ENCODE measurements at places on chromosomes 5 and 9. TPM values are rescaled to one million over a fixed set of nuclear protein-coding genes. Genes with fewer than 3 reads are reported as not detected.
A peak's percentile ranks its signal among the peaks of the same experiment; 100 is the strongest.

DNA sequence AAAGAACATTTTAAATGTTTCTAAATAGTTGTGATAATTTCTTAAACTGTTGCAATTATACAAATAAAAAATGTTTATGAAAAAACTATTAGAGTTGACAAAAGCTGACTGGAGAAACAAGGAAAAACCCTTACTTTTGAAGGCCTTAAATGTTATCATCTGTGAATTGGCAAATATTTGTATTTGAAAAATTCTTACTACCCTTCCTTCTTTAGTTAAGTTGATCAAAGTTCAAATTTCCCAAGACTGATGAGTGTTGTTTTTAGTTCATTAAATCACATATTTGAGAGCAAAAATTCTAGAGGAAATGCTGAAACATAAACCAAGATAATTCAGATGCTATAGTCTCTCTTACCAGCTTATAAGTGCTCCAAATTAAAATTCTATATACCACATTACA is 2.6 kb upstream of the SLC35D2 start:
- H3K4me3 ChIP-seq, result no peak overlapping the region
- peaks cover 7% of the 10 kb centered on the region for H3K36me3 ChIP-seq
- no peak overlapping the region for H3K27ac ChIP-seq
- DNase-seq, result no peak
- H3K4me1 ChIP-seq, result peaks cover 29% of the 10 kb centered on the region
- H3K27me3 ChIP-seq, result no peaks in the 10 kb centered on the region

Gene GRIA1
- 48.8 TPM for total RNA-seq

- H3K36me3 ChIP-seq, result no peaks in the 10 kb centered on the region
- no peak overlapping the region for H3K4me3 ChIP-seq
- H3K27me3 ChIP-seq, result no peaks in the 10 kb centered on the region
- H3K4me1 ChIP-seq, result peaks cover 4% of the 10 kb centered on the region
- no peak for DNase-seq
- H3K27ac ChIP-seq, result no peak overlapping the region
Measured at GRCh38 chr5:74188351-74189105, 452.0 kb downstream of the ENC1 start.

Gene COL23A1
- total RNA-seq, result not detected

DNA sequence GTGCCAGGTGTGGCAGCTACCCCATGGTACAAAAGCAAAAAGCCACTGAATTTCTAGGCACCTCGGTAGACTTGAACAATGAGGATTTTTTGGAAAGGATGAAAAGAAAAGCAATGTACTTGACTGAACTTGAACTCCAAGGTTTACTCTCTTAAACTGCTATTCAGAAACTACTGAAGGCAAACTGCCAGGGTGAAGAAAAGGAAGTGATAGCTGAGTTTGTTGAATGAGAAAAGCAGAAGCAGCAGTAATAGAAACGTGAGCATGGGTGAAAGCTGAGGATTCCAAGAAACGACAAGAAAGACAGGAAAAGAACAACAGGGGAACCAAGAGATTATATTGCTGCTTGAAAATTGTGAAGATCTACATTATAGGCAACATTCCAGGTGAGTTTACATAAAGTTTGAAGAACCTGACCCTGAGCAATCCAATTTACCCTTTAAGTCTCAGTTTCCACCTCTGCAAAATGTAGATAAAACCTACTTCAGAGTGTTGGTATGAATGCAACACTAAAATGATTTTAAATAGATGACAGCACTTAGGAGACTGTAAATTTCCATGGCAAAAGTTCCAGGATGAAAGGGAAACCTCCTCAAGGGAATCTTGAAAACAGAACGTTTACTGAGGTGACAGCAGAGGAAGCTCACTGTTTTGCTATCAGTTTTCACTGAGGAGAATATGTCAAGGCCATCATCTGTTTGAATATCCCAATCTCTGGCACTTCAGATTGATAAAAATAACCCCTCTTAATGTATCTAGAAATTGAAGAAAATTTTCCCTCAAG is 245.8 kb downstream of the SPATA31D1 start:
- H3K4me1 ChIP-seq, result no peaks in the 10 kb centered on the region
- DNase-seq, result no peak
- peaks cover 3% of the 10 kb centered on the region for H3K36me3 ChIP-seq
- no peaks in the 10 kb centered on the region for H3K27me3 ChIP-seq

Gene ADRA1B
- total RNA-seq, result 4.0 TPM

- DNase-seq, result no peak
- peak overlapping the region; percentile 34 for H3K27ac ChIP-seq
- H3K27me3 ChIP-seq, result no peaks in the 10 kb centered on the region
Measured at GRCh38 chr9:98226516-98226915, 28.9 kb downstream of the TBC1D2 start.

DNA sequence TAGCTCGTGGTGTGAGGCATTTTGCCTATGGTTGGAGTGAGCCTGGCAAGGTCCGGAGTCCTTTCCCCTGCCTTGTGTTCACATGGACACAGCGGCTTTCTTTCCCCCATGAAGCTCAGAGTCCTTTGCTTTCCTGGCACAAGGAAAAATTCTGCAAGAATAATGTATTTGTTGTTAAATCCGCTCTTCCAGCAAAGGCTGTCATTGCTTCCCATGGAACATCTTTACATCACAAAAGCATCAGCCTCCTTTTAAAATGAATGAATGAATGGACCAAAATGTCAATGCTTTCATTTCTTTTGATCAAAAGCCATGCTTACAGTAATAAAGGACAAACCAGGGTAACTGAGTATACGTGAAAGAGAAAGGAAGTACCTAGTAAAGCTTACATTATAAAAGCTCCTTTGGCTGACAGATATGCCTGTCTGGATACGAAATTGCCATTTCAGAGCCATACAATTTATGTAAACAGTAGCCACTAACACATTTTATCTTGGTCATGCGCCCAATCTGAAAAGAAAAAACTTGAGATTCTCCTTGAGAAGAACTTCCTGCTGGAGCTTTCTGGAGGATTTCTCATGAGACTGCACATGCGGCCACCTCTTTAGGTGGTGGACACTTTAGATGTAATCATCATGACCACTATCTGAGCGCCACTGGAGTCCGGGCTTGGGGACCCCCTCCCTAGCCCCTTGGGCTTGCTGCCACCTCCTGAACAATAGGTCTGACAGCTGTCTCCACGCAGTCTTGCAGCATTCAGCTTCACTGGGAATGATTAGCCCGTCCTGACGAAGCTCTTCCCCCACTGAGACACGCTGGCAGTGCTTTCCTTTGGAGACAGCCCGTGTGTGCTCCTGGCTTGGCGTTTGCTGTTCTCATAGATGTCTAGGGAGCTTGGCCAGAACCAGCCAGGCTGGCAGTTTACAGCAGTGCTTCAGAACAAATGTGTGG is 355.9 kb downstream of the ADAMTS6 start:
- H3K4me1 ChIP-seq, result peaks cover 19% of the 10 kb centered on the region
- H3K27ac ChIP-seq, result no peak overlapping the region
- no peak overlapping the region for H3K4me3 ChIP-seq
- H3K27me3 ChIP-seq, result no peaks in the 10 kb centered on the region

Gene ADCY2
- not detected for total RNA-seq

DNA sequence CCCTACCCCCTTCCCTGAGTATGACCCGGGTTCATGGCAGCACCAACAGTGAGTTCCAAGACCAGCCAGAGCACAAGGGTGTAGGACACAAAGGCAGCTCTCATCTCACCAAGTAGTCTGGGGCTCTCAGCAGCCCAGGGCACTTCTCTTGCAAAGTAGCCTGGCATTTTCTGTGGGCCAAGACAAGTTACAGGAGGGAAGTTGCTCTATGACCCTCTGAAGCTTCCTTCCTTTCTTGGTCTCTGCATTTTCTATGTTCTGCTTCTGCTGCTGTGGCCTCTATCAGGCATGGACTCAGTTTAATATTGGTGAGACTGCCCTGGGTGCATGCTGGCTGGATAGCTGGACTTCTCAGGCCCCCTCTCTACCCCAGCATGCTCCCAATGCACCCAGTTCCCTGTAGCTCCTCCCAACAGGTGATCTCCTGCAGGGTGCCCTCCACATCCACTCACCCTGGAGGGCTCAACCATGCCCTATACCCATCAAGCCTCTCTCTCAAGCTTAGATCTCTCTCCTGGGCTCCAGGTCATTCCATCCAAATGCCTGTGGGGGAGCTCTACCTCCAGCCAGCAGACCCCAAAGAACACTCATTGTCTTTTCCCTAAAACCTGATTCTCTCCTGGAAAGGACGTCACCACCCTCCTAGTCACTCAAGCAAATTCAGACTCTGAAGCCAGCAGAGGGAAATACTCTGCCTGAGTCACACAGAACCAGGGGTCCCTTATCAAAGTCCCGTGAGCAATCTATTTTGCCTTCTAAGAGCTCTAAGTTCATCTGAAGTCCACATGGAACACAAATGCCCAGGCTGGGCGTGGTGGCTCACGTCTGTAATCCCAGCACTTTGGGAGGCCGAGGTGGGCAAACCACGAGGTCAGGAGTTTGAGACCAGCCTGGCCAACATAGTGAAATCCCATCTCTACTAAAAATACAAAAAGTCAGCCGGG is 13.8 kb downstream of the TBC1D2 start:
- H3K4me3 ChIP-seq, result no peak overlapping the region
- no peak for DNase-seq
- no peak overlapping the region for H3K27ac ChIP-seq
- H3K36me3 ChIP-seq, result peaks cover 14% of the 10 kb centered on the region
- no peaks in the 10 kb centered on the region for H3K27me3 ChIP-seq

- H3K27me3 ChIP-seq, result no peaks in the 10 kb centered on the region
- no peaks in the 10 kb centered on the region for H3K4me1 ChIP-seq
- DNase-seq, result no peak
- H3K36me3 ChIP-seq, result no peaks in the 10 kb centered on the region
- H3K27ac ChIP-seq, result no peak overlapping the region
- H3K4me3 ChIP-seq, result no peak overlapping the region
Measured at GRCh38 chr5:180215783-180216630, 7.0 kb upstream of the RASGEF1C start.

GRCh38 chr9:78767490-78767889 is 470.6 kb downstream of the PSAT1 start:
- no peak overlapping the region for H3K4me3 ChIP-seq
- no peaks in the 10 kb centered on the region for H3K36me3 ChIP-seq
- H3K4me1 ChIP-seq, result peaks cover 10% of the 10 kb centered on the region
- H3K27ac ChIP-seq, result no peak overlapping the region
- DNase-seq, result no peak

- no peak for DNase-seq
- no peaks in the 10 kb centered on the region for H3K36me3 ChIP-seq
- no peaks in the 10 kb centered on the region for H3K27me3 ChIP-seq
- no peak overlapping the region for H3K27ac ChIP-seq
- H3K4me1 ChIP-seq, result no peaks in the 10 kb centered on the region
- no peak overlapping the region for H3K4me3 ChIP-seq
Measured at GRCh38 chr9:1606253-1606652, 408.9 kb upstream of the SMARCA2 start.

Gene PLAC8L1
- total RNA-seq, result 1.4 TPM

GRCh38 chr5:10421896-10422691 is 19.6 kb upstream of the ROPN1L start:
- no peak for DNase-seq
- H3K4me1 ChIP-seq, result peaks cover 5% of the 10 kb centered on the region
- no peak overlapping the region for H3K4me3 ChIP-seq
- no peaks in the 10 kb centered on the region for H3K27me3 ChIP-seq
- H3K36me3 ChIP-seq, result peaks cover 78% of the 10 kb centered on the region

Gene SPATA31C1
- not detected for total RNA-seq
